ENCODE measurements at places on chromosomes 11 and 22.

DNA sequence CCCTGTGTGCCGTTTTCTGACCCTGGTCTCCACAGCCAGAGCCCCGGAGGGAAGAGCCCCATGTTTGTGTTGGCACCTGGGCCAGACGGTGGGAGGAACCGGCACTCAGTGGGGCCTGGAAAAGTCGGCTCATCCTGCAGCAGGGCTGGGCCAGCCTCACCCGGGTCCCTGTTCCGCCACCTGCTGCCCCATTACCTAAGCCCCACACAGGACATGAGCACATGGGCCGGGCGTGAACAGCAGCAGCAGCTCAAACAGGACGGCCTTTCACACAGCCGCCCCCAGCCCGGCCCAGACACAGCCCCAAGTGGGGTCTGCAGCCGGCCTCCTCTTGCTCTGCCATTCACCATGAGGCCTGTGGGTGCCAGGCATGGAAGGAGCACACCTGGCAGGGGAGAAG, 302.4 kb downstream of the MN1 start:
- DNase-seq: no peak

- no peak for DNase-seq
Observed at GRCh38 chr11:40797981-40798380, 661.5 kb downstream of the LRRC4C start.

DNA sequence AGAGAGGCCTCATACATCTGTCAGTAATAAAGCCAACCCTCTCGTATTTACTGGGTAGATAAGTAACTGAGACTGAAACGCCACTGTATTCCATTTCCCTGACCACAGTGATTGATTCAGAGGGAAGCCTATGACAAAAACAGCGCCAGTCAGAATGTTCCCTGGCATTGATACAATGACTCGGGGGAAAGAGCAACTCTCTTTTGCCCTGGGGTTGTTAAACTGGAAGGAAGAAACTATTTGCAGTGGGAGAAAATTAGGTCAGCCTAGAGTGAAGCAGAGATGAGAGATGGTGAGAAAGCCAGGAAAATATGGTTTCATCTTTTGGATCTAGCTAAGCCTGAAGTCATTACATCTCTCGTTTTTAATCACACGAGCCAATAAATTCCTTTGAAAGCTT, 48.6 kb upstream of the RBFOX2 start:
- DNase-seq: no peak

DNA sequence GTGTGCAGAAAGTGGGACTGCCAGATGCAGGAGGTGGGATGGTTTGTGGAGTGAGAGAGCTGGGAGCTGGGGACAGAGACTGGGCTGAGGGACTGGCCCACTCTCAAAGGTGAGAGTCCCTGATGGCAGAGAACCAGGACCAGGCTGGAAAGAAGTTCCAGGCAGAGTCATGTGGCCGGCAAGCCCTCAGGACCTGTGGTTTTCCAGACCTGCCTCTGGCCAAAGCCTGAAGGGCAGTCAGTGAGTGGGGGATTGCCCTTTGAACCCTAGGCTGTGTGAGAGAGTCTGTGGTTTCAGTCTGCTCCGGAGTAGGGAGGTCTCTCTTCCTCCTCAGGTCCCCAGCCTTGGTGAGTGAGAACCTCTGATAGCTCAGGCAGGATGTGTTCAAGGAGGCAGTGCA, 17.0 kb downstream of the KCNC1 start:
- no peak for DNase-seq

DNA sequence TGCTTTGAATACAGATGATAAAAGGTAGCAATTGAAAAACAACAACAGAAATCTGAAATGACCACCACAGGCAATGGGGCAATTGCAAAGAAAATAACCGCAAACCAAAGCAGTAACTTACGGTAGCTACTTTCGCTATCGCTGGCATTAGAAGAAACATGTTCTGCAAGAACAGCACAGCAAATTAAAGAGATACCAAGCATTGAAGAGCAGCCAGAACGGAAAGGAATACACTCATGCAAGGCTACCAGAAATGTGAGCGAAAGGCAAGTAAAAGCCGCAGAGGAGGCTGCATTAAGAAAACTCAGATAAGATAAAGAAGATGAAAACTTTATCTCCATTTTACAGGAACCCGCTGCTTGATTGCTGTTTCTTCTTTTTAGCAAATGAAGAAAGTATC, 194.1 kb upstream of the CCDC90B start:
- peak; percentile 1 for DNase-seq
